ENCODE measurements at places on chromosomes 6 and 20.

- DNase-seq, result no peak
These were observed 862.7 kb upstream of the MAP3K7 start for GRCh38 chr6:91449539-91449938.

DNA sequence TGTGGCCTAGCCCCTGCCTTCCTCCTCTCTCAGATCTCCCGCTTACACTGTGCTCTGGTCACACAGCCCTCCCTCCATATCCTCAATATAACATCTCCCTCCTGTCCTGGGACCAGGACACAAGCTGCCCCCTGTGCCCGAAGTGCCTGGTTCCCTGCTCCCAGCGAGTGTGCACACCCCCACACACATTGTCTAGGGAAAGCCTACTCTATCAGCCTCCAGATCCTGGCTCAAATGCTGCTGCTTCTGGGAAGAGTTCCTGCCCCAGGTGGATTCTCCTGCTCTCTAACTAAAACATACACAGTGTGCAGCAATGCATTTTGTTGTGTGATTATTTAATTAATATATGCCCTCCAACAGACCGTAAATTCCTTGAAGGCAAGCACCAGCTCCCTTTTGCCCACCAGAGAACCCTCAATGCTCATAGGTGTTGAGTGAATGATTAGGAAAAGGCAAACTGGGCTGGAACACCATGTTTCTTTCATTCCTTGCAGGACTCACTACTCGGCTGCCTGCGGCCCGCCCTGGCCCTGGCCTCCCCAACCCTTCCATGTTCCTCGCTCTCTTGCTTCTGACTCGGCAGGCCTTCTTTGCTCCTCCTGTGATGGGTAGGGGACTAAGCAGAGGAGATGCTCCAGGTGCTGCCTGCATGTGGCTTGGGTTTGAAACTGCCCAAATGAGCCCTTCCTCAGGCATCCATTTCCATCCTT lies 194.6 kb downstream of the ZDHHC14 start:
- DNase-seq, result no peak

- no peak for DNase-seq
These were observed 59.4 kb downstream of the TNFRSF21 start for GRCh38 chr6:47250302-47250701.

DNA sequence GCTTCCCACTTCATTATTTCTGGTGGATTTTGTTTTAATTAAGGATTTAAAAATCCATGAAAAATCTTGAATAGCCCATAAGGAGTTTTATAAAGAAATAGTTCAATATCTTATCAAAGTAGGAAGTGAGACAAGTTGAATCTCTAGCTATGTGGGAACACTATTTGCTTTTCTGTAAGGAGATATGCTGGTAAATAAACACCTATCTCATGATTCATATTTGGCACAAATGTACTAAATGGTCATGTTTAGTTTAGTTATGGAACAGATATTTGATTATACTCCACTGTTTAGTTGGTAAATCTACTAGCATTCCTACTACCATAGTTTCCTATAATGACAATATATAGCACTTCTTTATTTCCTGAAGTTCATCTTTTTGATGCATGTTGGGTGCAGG lies 239.9 kb upstream of the CEP162 start:
- no peak for DNase-seq

- no peak for DNase-seq
These were observed 3.8 kb upstream of the STX16 start for GRCh38 chr20:58647162-58647795.

GRCh38 chr6:11609324-11610071 lies 71.9 kb downstream of the TMEM170B start:
- no peak for DNase-seq

GRCh38 chr6:117890172-117890571 lies 16.9 kb upstream of the SLC35F1 start:
- DNase-seq, result no peak

GRCh38 chr20:64169091-64169560 lies 4.9 kb downstream of the MYT1 start:
- DNase-seq, result no peak

GRCh38 chr20:35575958-35576357 lies 34.1 kb downstream of the ERGIC3 start:
- DNase-seq, result no peak
